Gastroesophageal sphincter (tissue), 4 donors: ENCODE measurements at places on chromosomes 7 and 10. TPM values are rescaled to one million over a fixed set of nuclear protein-coding genes. Genes with fewer than 3 reads are reported as not detected.
A peak's percentile ranks its signal among the peaks of the same experiment; 100 is the strongest.

DNA sequence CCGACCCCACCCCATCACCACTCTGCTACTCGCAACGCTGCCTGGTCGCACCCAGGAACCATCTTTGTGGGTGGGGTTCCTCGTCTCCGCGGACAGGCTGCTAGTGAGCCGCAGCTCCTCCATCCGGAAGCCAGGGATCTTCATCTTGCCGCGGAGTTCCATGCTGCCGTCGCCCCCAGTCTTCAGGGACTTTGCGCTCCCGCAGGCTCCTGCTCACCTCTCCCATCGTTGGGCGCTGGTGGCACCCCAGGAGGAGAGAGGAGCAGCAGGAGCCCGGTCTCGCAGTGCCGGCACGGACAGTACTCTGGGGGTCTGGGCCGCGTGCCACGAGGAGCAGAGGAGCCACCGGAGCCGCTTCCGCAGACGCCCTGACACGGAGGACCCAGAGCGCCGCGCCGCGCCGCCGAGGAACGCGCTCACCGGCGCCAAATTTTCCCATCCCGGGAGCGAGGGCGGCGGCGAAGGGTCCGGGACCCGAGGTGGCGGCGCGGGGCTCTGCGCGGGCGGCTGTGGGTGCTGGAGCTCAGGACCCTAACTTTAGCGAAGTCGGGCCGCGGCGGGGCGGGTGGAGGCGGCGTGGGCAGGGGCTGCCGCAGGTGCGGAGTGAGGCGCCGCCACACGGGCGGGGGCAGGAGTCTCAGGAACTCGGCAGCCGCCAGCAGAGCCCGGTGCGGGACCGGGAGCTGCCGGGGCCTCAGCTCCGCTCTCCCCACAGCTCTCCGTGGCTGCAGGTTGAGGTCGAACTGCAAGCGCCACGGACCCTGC, 750.1 kb upstream of the SORCS1 start:
- no peak for ATAC-seq

GRCh38 chr10:48769706-48770435, 85.2 kb downstream of the WDFY4 start:
- ATAC-seq: no peak

RGR gene
- 1.1 TPM for total RNA-seq

DNA sequence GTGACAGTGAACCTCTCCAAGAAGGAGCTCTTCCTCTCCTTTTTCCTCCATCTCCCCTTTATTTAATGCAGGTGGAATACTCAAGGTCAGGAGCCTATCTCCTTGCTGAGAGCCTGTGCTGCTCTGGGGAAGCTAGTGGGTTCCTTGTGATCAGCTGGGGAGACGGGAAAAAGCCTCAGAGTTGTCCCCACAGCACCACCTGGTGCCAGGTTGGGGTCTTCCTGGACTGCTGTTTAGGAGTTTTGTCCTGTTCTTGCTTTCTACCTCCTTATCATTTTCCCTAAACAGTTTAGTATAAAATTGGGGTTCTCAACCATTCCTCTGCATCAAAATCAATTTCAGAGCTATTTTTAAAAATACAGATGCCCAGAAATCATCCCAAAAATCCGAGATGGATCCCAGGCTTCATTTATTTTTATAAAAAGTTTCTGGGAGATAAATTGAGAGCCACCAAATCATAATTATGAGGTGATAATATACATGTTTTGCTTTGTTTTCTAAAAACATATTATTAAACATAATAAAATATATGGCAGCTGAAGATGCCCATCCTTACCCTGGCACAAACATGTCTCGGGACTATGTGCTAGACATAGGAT, 44.3 kb downstream of the MACC1 start:
- ATAC-seq: peak; percentile 75

DNA sequence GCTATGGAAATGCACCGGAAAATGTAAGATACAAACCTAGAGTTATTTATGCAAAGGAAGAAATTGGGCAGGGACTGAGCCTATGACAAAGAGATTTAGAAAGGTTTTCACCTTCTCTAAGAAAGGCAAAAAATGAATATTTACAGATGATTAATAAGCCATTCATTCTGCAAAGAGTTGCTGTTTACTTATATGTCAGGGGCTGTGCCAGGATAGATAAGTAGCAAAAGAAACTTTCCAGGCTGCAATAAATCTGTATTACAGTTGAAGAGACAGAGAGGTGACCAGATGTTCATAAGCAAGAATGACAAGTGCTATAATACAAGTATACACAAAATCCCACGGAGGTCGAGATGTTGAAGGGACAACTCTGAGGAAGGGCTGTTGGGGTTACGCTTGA, 299.6 kb downstream of the CALN1 start:
- no peak for ATAC-seq

- no peak for ATAC-seq
These were observed 48.0 kb upstream of the DAGLB start for GRCh38 chr7:6495597-6496262.

HKDC1 gene
- 0.27 TPM for total RNA-seq

NUTM2B gene
- total RNA-seq: not detected

RNF32 gene
- total RNA-seq: 0.67 TPM

GRCh38 chr7:112615701-112616100, 134.9 kb downstream of the LSMEM1 start:
- no peak for ATAC-seq

DNA sequence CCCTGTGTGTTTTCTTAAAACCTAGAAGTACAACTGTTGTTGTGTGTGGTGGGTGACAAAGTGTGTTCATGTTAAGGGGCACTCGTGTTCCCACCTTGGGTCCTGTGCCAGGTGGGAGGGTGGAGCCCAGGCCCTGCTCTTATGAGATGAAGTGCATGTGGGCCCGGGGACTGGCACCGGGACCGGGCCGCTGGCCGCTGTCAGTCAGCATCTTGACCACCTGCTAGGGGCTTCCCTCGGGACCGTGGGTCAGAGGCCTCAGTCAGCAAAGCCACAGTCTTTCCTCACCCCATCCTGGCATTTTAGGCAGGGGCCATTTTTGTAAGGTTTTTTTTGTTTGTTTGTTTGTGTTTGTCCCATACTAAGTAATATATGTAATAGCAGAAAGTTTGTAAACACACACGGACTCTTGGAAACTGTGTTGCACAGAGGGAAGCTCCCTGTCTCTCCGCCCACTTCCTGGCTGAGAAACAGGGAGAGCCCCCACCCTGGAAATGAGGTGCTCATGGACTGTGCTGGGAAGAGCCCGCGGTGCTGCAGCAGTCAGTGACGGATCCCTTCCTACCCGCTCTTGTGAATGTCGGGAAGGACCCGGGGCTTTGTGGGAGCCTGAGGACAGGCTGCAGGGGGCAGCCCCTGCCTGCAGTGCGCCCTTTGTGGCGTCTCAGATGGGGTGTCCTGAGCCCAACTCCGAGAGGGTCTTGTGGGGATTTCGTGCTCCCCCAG, 13.4 kb downstream of the AGAP3 start:
- ATAC-seq: peak; percentile 47

SFRP4 gene
- 1.4 TPM for total RNA-seq

EBF3 gene
- total RNA-seq: 2.5 TPM

- no peak for ATAC-seq
These were observed 19.0 kb upstream of the PDE1C start for GRCh38 chr7:32089256-32089655.

CFAP70 gene
- total RNA-seq: 1.1 TPM

DNA sequence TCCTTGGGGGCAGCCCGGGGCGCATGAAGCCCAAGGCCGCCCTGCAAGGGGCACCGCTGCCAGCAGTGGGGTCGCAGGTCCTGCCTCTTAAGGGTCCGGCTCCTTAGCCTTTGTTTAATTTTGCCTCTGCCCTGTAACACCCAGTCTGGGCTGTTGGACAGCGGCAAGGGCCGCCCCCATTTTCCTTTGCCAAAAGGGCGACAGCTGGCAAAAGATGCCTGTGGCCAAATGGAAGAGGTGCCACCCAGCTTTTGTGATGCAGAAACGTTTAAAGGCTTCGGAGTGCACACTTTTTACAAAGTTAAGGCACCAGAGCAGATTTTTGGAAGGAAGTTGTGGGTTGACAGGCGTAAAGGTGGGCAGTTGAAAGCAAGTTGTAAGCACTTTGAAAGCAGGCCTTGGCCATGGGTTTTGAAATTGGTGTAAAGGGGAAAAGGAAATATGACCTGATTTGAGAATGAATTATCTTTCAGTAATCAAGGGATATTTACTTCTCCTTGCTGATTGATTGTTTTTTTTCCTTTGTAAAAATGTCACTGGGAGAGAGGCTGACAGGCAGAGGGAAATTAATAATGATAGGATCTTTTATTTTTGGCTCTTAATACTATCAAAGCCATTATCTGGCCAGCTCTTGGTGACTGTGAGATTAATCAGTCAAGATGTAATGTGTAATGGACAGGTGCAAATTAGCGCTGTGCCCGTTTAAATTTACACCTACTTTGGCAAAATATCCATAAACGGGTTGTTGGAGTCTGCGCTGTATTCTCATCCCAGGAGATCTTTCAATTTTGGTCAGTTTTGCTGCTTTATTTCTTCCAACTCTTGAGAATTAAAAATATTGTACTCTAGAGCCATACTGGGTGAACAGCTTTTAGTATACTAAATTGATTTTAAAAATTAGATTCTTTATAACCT, 1.2 kb downstream of the CASD1 start:
- peak; percentile 15 for ATAC-seq

GRCh38 chr7:138935465-138936011, 45.7 kb downstream of the KIAA1549 start:
- no peak for ATAC-seq

DNA sequence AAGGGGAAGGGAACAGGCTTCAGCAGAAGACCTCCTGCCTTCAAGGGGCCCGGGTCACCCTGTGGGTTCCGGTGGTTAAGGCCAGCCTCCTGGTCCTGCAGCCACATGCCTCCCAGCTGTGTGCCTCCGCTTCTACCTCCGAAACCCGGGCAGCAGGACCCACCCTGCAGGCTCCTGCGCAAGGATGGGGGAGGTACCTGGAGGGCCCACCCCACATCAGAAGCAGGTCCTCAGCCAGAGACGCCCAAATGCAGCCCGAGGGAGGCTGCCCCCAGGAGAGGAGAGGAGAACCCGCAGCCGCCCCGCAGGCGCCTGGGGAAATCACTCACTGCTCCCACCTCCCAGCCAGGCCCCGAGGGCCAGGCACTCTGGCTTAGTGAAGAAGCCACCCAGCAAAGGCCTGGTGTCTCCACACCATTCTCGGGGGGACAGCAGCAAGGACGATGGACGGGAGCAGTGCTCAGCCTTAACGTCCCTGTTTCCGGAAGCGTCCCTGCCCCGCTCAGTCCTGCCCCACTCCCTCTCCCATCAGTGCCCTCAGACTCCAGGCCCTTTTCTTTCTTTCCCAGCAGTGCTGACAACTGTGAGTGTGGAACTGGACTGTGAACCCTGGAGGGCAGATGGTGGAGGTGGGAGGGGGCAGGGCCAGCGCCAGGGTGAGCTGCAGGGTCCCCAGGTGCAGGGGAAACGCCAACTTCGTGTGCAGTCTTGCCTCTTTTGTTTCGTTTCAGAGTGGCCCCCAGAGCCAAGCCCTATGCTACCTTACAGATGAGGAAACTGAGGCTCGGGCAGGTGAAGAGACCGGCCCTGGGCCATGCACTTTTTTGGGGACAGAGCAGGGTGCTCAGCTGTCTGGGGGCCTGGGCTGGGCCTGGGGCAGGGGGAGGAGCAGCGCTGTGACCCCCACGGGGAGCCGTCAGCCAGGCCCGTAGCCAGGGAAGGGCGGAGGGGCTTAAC, 138.0 kb downstream of the FAM53B start:
- no peak for ATAC-seq

GRCh38 chr10:104142081-104142480, 20.1 kb downstream of the SFR1 start:
- no peak for ATAC-seq

DNA sequence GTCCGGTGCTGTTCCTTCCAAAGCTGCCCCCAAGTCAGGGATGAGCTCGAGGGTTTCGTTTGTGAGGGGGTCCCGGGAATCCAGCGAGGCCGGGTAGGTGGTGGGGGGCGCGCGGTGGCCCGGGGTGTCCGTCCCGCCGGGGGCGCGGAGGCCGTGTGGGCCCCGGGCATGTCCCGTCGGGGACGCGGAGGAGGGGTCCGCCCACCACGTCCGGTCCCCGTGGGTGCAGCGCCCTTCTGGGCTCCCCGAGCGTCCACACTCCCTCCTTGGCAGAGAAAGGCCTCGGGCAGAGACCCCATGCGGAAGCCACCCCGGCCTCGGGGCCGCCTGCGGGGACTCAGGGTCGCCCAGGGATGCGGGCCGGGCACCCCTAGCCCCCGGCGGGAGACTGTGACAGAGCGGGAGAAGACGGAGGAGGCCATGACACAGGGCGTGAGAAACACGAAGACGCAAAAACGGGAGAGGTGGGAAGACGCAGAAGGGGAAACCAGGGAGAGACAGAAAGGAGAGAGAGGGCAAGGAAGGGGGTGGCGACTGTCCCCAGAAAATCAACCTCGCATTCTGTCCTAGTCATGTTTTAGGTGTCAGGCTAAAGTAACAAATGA, 640 bp upstream of the ZNF425 start:
- ATAC-seq: peak; percentile 53

- peak; percentile 34 for ATAC-seq
These were observed 37.4 kb downstream of the AUTS2 start for GRCh38 chr7:69635555-69636185.

DNA sequence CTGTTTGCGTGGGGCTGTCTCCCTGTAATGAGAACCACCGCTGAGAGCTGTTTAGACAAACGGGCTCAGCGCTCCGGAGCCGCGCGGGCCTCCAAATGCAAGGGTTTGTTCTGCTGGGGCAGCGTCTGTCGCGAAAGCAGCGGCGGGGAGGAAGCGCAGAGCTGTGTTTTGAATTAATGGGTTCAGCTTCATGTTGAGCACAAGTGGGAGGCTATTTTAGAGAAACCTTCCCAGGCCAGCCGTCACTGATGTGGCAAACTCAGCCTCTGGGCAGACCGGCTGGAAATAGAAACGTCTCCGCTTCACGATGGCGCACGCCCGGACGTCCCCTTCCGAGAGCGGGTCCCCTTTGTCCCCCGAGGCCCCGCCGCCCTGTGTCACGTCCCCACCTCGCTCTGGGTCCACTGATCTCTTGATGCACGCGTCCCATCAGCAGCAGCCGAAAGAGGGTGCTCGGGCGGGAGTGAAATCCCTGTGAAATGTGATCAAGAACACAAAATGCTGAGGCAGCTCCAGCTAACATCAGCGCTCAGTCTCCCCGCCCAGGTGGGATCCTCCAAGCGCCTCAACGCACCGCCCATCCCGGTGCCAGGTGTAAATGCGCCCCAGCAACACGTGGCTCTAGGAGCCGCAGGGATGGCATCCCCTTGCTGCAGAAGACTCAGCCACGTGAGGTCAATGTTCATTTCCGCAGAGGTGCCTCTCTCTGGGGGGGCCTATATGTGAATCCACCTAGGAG, 44.9 kb downstream of the BAMBI start:
- peak; percentile 41 for ATAC-seq

GRCh38 chr10:74556072-74556705, 270.2 kb upstream of the KAT6B start:
- ATAC-seq: no peak

GRCh38 chr7:114264023-114264422, 150.6 kb upstream of the FOXP2 start:
- ATAC-seq: no peak

DNA sequence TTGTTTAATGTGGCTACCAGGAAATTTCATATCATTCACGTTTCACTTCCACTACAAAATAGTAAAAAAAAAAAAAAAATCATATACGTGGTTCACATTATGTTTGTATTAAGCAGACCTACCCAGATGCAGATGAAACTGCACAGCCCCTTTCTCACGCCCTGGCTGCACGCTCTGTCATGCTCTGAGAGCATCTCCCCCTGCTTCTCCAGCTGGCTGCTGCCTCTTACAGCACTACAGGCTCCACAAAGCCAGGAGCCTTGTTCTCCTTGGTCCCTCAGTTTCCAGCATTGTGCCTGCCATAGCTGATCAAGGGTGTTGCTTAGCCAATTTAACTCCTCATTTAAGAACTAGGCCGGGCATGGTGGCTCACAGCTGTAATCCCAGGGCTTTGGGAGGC, 6.9 kb upstream of the GPNMB start:
- ATAC-seq: no peak

GRCh38 chr10:12847361-12847975, 154.0 kb downstream of the CCDC3 start:
- ATAC-seq: no peak

GRCh38 chr10:90560331-90560730, 297.5 kb downstream of the HTR7 start:
- ATAC-seq: no peak
